NCI-H1417 (cell line): ENCODE measurements at places on chromosomes 5 and 9.

DNA sequence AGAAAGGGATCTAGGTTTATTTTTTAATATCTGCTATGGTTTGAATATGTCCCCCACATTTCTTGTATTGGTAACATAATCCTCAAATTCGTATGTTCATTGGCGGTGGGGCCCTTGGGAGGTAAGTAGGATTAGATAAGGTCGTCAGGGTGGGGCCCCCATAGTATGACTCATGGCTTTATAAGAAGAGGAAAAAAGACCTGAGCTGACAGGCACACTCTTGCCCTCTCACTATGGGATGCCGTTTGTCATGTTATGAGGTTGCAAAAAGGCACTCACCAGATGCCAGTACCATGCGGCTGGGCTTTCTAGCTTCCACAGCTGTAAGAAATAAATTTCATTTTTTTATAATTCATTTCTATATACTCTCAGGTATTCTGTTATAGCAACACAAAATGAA lies 67.3 kb upstream of the SGCD start:
- DNase-seq: no peak

GRCh38 chr9:131879181-131879910 lies 139.5 kb upstream of the RAPGEF1 start:
- no peak for DNase-seq

GRCh38 chr5:128528126-128528525 lies 9.9 kb downstream of the FBN2 start:
- no peak for DNase-seq

DNA sequence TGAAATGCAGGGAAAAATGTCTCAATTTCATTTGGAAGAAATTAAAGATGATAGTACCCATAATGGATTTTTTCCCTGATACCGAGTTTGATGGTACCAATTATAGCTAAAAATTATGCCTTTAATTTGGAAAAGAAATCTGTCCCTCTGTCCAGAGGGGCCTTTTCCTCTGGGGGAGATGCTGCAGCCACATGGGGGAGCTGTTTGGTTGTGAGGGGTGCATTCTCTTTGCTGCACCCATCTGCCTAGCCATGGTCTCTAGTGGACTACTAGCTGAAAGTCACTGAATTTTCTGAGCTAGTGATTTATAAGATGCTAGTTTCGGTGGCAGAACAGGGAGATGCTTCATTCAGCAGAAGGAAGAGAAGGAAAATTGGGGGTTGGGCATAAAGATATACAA lies 9.6 kb downstream of the SEC61B start:
- peak; percentile 40 for DNase-seq

GRCh38 chr5:15483351-15484097 lies 16.5 kb upstream of the FBXL7 start:
- DNase-seq: peak; percentile 7

DNA sequence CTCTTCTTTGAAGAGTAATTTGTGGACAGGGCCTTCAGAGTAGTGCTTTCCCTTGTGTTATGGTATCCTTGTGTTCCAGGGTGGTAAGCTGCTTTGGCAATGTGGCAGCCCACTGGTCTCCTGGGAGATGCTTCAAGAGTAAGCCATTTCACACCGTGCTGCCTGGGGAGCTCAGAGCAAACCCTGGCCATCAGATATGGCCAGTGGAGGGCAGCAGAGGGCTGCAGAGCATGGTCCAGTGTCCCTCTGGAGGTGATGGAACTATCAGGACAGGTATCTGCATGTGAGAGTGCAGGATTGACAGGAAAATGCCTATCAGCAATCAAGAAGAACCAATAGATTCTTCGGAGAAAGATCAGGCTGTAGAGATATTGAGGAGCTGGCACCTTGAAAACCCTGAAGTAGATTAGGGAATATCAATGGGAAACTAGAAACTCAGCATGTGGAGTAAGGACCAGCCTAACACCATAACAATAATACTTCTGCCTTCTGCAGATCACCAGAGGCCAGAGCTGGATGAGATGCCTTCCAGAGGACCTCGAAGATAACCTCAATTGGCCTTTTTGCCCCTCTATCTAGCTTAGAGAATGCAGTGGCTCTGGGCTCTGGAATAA lies 90.8 kb downstream of the PLPPR1 start:
- DNase-seq: peak; percentile 70

GRCh38 chr5:43227655-43228054 lies 35.6 kb downstream of the NIM1K start:
- no peak for DNase-seq

- no peak for DNase-seq
Observed at GRCh38 chr9:69798744-69799143, 21.9 kb upstream of the CFAP95 start.

- DNase-seq: no peak
Observed at GRCh38 chr9:137791947-137792346, 85.6 kb upstream of the CACNA1B start.

GRCh38 chr5:55450050-55450765 lies 84.6 kb downstream of the PLPP1 start:
- DNase-seq: no peak

- no peak for DNase-seq
Observed at GRCh38 chr9:109454601-109455155, 43.4 kb downstream of the PTPN3 start.

DNA sequence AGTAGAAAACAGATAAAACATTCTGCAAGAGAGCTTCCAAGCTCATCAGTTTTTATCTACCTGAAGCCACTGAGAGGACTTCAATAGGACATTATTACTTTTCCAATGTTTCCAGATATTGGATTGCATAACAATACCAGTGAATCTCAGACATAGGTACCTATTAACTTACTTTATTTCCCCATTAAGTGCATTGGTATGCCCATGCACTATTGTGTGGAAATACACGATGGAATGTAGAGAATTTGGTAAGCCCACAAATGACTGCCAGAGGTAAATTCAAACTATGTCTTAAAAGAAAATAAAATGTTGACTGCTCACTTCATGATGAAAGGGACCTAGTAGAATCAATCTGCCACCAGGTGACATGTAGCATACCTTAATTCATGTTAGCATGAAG lies 48.1 kb upstream of the PRR16 start:
- DNase-seq: no peak

GRCh38 chr5:147752666-147753290 lies 29.8 kb downstream of the JAKMIP2 start:
- no peak for DNase-seq

DNA sequence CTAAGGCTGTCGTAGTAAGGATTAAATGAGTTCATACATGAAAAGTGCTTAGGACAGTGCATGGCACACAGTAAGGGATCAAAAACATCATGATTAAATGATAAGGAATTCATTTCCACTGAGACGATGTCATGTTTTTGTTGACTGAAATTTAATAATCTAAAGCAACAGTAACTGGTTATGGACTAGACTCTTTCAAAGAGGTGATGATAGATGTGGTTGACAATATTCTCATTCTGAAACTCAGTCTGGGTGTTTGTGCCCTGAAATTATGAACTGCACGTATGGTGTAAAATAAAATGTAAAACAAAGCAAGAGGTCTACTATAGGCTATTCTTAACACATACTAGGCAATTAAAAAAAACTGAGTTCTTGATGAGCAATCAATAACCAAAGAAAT lies 280.0 kb downstream of the DENND1A start:
- DNase-seq: no peak

GRCh38 chr5:81006947-81007636 lies 46.9 kb downstream of the RASGRF2 start:
- no peak for DNase-seq

GRCh38 chr9:136761545-136761981 lies 2.8 kb downstream of the LCN15 start:
- no peak for DNase-seq

DNA sequence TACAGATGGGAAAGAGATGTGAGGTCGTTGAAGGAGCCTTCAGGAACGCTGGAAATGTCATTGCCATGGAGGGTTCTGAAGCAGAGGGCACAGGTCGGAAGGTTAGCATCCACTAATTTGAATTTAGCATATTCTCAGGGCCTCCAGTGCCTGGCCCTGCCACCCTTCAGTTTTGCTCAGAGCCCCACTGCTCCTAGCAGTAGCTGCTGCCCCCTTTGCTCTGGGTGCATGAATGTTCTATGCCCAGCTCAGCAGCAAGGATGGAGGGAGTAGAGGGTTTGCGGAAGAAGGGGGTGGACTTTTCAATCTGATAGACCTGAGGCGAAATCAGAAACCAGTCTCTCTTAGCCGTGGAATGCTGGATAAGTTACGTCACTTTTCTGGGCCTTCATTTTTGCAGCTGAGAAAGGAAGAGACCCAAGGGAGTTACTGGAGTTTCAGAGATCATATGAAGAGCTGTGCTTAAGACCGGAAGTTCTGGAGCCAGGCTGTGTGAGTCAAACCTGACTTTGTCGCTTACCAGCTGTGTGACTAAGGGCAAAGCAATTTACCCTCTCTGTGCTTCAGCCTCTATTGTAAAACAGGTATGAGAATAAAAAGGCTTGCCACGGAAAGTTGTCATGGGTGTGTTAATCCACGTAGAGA lies 133.2 kb upstream of the PANK3 start:
- no peak for DNase-seq

- DNase-seq: no peak
Observed at GRCh38 chr5:82413302-82414040, 135.3 kb upstream of the RPS23 start.

DNA sequence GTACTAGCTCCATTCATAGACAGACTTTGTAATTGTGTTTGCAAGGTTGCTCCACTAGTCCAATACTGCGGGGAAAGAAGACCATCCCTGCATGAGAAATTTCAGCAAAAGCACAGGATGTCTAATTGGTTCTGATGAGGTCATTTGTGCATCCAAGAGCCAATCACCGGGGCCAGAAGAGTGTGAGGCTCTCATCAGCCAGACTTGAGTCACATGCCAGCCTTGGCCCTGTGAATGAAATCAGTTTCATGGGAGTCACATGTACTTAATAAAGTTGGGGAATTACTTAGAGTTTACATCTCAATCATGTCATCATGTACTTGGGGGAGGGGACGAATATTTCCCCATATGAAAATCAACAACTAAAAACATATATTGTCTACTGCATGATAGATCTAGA lies 1236.0 kb downstream of the MAT2B start:
- no peak for DNase-seq

DNA sequence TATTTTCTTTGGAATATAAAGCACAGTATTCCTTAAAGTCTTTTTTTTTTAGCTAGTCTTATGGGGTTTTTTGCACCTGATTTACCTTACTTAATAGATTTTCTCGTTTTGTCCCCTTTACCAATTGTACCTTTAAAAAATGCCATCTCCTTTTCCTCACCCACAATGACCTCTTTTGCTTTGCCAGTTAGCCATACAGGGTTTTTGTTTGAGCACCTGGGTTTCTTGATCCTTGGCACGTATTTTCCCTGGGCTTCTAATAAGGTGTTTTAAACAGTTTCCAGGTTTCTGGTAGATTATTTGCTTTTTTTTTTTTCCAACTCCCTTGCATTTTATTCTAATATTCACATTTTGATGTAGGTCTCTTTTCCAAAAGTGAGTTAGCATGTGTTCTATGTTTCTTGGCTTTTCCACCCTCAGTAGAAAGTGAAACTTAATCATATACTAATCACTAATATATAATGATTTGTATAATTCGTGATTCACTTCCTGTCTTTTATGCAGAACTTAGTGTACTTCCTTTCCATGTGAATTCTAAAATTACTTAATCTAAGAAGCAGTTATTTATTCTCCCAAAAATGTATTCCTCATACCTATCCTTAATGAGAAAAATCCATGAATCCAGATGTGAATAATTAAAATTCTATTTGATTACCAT lies 673.9 kb upstream of the RGMB start:
- DNase-seq: no peak

- no peak for DNase-seq
Observed at GRCh38 chr5:36949593-36949992, 73.0 kb downstream of the NIPBL start.

- DNase-seq: no peak
Observed at GRCh38 chr9:125393426-125393825, 131.8 kb downstream of the GAPVD1 start.

GRCh38 chr5:141512390-141512910 lies 23.6 kb downstream of the PCDHGC5 start:
- DNase-seq: peak; percentile 86

DNA sequence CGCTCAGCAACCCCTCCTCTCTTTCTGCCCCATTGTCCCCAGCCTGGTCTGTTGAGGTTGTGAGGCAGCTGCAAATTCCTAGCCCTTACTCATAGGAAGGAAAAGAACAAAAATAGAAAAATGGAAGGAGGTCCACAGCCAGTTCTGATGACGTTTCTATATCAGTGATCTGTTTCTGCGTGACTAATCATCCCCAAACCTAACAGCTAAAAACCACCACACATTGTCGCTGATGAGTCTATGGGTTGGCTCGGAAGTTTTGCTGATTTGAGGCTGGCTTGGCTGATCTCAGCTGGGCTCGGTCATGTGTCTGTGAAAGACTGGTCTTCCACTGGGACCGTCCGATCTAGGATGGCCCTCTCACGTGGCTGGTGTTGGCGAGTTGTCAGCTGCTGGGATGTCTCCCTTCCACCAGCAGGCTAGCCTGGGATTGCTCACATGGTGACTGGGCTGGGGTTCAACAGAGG lies 200.6 kb upstream of the ZNF618 start:
- DNase-seq: no peak

- no peak for DNase-seq
Observed at GRCh38 chr5:55911784-55912653, 60.9 kb downstream of the IL31RA start.

DNA sequence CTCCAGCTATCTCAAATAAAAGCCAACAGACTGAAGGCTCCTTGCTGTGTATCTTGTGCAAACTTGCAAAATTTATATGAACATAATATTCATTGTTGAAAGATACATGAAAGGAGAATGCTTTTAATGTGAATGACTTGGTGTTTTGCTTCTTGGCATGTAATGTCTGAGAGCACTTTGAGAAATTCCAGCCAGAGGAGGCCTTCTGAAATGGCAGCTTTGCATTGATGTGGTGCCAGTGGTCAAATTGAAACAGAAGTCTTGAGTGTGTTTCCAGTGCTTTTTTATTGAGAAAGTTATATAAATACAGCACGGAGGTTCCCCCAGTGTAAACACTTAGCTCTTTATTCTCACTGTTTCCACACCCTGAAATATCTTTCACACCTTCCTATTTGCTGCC lies 182.1 kb downstream of the ADCY2 start:
- DNase-seq: no peak

DNA sequence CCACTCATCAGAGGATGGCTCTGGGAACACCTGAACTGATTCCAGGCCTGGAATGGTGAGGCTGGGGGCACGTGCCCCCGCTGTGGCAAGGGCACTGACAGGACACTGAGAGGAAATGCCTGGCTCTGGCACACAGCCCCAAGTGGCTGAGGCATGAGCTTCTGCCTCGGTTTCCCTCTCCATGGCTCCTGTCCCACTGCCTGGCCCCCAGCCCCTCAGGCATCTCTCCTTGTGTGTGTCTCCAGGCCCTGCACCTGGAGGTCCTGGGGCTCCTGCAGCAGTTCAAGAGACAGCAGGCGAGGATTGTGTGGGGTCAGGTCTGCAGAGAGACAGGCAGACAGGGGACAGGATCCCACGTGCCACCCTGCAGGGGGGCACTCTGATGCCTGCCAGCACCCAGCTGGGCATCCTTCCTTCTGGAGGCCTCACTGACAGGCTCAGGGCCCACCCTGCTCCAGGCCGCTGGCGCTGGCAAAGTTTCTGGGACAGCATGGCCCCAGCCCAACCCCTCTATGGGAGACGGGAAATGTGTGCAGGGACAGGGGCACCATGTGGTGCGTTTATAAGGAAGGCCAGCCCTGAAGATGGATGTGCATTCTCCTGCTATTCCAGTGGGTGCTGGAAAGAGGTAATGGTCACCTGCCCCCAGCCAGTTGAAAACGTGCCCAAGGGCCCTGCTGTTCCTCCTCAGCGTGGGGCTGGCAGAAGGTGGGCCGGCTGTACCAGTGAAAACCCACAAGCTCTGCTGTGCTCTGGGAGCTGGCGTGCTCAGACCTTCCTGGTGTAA lies 66.0 kb downstream of the RASGEF1C start:
- no peak for DNase-seq

GRCh38 chr9:128406848-128407391 lies 13.7 kb upstream of the CERCAM start:
- DNase-seq: no peak
